Esophagus muscularis mucosa (tissue), 4 donors: ENCODE measurements at places on chromosomes 4 and X.

GRCh38 chrX:130789793-130790192 is 113.2 kb downstream of the ENOX2 start:
- no peak for DNase-seq

DNA sequence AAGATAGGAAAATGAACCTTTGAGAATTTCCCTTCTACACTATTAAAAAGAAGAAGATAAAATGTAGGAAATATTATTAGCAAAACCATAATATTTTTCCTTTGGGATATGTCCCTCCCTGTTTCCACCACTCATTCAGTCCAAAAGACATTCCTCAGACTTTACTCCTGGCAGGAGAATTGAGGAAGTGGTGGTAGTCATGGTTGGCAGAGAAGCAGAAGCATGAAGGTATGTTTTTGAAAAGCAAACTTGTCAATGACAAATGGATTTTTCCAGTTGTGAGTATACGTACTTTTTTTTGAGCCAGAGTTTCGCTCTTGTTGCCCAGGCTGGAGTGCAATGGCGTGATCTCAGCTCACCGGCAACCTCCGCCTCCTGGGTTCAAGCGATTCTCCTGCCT is 13.7 kb downstream of the STAG2 start:
- DNase-seq, result no peak

GRCh38 chr4:129327637-129328036 is 231.7 kb downstream of the C4orf33 start:
- no peak for DNase-seq

DNA sequence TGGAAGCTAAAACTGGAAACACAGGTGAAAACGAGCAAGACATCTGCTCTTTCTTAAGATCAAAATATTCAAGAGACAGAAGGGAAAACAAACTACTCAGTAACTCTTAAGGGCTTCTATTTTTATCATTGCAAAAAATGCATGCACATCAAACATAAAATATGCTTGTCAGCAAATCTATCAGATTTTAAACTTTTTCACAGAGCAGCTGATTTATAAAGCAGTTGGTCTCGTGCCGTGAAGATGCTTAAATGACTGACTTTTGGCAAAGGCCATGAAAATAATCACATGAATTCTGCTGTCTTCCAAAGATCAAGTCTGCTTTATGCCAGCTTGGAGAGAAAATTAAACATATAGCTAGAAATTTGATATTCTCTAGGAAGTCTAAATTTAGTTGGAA is 482.1 kb upstream of the HS3ST1 start:
- no peak for DNase-seq
